K562 (cell line): ENCODE measurements at places on chromosomes 2 and 18.
A peak's percentile ranks its signal among the peaks of the same experiment; 100 is the strongest.

DNA sequence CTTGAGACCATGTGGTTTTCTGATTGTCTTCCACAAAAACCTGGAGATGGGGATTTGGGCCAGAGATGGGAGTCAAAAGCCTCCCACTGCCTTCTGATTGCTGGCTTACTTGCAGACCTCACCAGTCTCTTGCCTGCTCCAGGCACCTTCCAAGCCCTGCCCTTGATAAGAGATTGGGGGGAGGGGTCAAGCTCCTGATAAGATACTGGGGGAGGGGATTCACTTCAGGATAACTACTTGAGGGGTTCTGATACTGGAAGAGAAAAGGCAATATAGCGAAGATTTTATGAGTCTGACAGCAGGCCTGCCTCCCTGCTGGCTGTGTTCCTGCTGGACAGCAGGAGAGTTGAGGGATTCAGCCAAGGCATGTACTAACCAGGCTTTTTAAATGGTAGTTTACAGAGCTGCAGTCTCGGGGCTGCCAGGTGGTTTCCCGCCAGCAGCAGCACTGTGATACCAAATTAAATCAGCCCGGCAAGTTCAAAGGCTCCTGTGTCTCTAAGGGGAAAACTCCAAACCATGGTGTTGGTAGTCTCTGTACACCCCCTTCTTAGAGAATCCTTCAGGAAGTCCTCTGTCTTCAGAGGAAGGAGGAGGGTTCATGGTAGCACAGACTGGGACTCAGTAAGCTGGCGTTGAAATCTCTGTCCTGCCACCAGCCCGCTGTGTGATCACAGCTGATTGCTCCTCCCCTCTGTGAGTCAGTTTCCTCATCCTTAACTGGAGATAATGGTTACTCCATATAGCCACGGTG is 58.3 kb downstream of the FBXO36 start:
- peak; percentile 9 for DNase-seq

DNA sequence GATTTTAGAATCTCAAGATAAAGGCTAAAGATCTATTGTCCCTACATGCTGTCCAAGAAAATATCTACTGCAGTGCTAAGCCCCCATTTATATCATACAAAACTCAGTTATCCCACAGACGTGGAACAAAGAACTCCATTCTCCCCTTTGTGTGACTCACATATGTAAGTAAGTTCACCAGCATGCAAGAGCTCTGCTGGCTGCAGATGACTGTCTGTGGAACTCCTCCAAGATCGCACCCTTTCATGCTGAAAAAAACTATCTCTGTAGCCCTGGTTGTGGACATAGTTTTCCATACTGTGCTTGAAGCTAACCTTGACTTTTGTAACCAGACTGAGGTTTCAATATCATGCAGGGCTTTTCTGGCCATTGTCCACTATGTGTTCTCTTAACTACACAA is 207.1 kb downstream of the ZNF521 start:
- no peak for DNase-seq

- no peak for DNase-seq
Measured at GRCh38 chr2:15762449-15762848, 170.8 kb downstream of the DDX1 start.

- peak; percentile 51 for DNase-seq
Measured at GRCh38 chr18:9516437-9517064, 41.2 kb downstream of the RALBP1 start.

GRCh38 chr18:50128506-50129271 is 66.3 kb downstream of the MYO5B start:
- no peak for DNase-seq

GRCh38 chr2:42361728-42362283 is 789 bp upstream of the COX7A2L start:
- no peak for DNase-seq

GRCh38 chr2:36951027-36951518 is 15.3 kb downstream of the STRN start:
- DNase-seq = no peak

DNA sequence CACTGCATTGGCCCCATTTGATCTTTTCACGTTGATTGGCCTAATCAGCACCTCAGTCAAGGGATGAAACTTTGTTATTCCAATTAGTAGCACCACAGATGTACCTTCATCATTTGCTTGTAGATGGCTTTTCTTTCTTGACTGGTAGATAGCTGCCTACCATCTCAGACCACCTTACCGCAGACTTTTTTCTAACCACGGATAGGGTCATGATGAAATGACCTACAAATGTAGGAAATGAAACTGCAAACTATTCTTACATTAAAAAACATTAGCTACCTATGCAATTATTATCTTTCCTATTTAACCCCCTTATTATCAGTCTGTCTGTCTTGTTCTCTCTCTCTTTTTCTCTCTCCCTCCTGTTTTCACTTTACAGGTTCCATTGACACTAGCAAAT is 22.4 kb upstream of the SLC25A52 start:
- DNase-seq = no peak

DNA sequence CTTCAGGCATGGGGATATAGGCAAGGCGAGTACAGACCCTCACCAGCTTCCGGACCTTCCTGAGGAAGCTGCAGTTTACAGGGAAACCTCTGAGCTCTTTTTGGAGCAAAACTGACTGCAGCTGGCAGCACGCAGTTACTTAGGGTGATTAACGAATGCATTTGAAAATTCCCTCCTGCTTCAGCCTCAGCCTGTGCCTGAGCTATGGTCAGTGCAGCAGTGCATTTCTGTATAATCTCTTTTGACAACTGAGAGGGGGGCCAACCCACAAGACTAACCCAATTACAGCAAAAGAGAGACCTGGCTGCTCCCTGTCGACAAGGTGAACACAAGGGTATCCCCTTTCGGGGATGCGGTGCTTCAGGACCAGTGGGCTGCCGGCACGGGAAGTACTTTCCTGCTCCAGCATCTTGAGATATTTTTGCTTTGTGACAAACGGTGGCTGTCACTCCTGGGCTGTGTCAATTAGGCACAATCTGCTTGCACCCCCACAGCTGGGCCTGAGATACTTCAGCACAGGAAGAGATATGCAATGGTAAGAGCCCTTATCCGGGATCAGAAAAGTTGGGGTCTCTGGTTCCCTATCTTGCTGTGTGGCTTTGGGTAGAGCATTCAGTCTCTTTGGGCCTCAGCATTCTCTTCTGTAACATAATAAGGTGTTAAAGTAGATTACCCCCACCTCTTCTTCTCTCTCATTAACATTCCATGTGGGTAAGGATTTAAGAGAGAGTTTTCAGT is 141.0 kb downstream of the TMEM17 start:
- no peak for DNase-seq

DNA sequence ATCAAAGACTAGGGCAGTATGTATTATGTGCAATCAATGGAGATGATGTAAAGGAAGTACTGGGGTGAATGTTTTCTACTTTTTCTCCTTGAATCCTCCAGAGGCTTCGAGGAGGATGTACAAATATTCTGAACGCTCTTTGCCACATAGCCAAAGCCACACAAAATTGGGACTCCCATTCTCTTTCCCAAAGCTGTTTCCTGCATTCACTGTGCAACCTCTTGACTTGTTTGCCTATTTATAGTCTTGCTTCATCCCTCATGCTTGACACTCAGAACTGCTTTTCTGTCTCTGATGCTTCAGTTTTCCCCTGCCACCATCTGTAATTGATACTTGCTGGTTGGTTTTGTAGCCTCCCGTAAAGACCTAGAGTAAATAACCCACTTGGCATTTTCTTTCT is 208.2 kb upstream of the RBMS1 start:
- no peak for DNase-seq

DNA sequence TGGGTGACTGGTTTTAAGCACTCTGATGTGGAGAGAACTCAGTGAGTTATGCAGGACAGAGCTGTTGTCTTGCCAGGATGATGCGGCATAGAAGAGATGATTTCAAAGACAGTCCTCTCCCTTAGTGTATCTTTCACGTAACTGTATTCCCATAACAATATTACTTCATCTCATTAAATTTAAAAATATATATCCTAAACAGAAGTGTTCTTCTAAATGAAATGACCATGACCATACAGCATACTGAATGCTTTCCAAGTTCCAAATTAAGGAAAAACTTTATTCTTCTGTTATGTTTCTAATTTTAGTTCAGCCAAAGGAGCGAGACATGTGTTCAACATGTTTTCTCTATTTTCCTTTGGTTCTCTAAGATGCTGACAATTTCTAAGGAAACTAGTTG is 600.1 kb upstream of the FSHR start:
- no peak for DNase-seq

DNA sequence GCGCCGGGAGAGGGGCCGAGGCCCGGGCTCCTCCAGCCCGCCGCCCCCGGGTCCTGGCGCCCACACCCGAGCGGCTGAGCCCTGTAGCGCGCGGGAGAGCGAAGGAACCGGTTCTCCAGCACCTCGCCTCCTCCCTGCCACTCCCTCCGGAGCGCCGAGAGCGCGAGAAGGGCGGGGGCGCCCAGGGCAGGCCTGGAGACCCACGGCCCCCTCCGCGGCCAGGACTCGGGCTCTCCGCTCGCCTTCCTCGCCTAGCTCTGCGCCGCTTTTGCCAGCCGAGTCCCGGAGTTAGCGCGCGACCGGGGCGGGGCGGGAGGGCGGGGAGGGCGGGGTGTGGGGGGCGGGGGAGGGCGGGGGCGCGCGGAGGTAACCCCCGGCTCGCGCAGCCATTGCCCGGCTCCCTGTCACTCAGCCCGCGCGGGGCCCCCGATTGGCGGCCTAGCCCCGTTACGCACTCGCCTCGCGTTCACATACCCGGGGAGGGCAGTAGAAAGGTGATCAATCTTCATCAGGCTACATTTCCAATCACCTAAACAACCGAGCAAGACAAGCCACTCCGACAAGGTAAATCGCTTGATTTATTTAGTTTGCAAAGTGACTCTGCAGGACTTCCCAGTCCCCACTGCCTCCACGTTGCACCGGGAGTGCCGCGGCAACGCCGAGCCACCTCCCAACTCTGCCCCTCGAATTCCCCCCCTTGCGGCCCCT is at the start of gene OTX1:
TSS of gene OTX1 (plus strand) at position 497 of the 708 bp plus-strand sequence. CDS start 2,161 bp downstream, outside the sequence.
- peak; percentile 91 for DNase-seq

- DNase-seq = no peak
Measured at GRCh38 chr2:186717320-186718007, 23.6 kb downstream of the FAM171B start.

- DNase-seq = peak; percentile 16
Measured at GRCh38 chr2:162301151-162301804, 17.2 kb downstream of the IFIH1 start.

GRCh38 chr2:84815146-84815545 is 65.7 kb downstream of the TRABD2A start:
- DNase-seq = no peak

- no peak for DNase-seq
Measured at GRCh38 chr2:149098701-149099100, 60.2 kb downstream of the LYPD6B start.

DNA sequence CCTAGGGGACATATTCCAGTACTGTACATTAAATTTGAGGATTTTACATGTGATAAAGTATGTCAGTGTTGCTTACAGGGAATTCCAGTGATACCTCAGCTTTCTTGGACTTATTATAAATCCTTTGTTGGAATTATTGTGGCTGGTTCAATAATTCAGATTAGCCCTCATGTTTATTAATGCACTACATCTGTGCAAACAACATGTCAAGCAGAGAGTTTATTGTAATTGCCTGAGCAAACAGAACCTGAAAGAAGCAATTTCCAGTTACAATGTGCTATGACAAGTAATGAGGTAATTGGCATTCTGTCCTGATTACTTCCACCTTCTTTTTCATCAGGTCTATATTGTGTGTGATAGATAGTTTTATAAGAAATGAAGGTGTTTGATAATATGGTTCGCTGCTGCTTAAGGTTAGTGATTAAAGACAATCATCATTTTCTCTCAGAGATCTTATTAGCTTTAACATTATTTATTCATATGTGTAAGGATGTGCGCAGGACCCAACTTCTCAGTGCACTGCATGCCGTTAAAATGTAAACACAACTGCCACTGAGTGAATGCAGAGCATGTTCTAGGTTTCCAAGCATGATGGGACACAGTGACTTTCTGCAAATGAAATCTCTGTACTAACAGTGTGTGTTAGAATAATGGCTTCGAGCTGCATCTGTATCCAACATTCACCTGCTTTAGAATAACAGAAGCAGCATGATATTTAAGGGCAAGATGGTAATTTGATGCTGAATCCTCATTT is 973.7 kb upstream of the POU3F3 start:
- no peak for DNase-seq

DNA sequence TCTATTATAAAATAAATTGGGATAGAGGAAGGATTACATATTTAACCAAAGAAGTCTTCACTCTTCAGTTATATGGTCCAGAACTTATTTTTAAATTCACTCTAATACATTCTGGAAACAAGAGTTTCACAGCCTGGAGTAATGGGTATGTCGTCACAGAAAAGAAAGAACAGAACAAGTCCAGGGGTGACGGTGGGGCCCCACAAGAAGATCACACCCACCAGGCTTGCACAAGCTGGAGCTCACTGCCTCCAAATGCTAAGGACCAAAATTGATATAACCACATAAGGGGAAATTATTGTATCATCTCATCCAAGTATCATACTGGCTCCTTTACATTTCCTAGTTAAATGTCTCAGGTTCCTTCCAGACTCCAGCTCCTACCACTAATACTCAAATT is 11.3 kb downstream of the LRPPRC start:
- no peak for DNase-seq

DNA sequence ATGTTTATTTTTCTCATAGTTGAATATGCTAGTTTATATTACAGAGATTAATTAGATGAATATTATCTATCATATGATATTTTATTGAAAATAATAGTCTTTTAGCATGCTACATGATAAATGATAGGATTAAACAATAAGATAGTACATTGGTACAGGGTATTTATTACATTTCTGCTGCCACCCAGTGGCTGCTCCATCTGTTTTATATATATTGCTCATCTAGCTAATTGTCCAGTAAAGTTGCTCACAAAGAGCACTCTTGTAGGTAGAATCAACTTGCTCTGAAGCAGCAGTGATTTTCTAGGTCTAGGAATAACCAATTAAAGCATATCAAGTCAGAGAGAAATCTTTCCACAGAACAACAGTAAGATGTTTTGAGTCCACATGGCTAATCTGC is 183.3 kb downstream of the ASXL3 start:
- no peak for DNase-seq

- no peak for DNase-seq
Measured at GRCh38 chr18:49563130-49563540, 1.3 kb downstream of the LIPG start.
